Stimulated activated CD8-positive, alpha-beta memory T cell treated with anti-CD3 and anti-CD28 coated beads, Interleukin-4, amount 100 ng/mL, for 4 hours (primary cell): ENCODE measurements at places on chromosomes 3 and 15.

GRCh38 chr3:35900079-35900478, 260.8 kb downstream of the ARPP21 start:
- DNase-seq: no peak

DNA sequence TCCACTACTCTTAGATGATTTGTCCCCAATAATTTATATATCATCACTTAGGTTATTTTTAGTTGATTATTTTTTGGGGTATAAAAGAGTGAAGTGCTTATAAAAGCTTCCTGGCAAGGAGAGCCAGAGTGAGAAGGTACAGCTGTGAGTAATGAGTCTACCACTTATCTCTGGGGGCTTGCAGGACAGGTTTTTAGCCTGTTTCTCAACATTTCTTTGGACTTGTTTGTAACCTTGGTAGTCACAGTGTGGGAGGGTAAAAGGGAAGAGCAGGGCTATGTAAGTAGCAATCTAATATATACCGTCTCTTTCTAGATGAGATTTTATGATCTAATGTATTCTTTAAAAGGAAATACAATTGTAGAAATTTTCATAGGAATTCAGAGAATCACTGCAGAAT, 321.3 kb upstream of the GOLIM4 start:
- DNase-seq: no peak

DNA sequence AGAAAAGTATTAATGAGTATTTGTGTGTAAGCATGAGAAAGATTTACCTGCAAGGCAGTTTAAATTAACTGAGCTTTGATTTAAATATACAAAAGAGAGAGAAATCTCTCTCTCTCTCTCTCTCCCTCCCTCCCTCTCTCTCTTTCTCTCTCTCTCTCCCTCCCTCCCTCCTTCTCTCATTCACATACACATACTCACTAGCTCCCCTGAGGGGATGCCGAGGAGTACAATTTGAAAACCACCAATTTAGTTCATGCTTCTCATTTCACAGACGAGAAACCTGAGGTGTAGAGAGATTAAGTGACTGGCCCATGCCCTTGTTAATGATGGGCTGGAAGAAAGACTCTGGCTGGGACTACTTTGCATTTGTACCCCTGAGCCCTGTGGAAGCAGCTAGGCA, 59.4 kb downstream of the MECOM start:
- DNase-seq: no peak

DNA sequence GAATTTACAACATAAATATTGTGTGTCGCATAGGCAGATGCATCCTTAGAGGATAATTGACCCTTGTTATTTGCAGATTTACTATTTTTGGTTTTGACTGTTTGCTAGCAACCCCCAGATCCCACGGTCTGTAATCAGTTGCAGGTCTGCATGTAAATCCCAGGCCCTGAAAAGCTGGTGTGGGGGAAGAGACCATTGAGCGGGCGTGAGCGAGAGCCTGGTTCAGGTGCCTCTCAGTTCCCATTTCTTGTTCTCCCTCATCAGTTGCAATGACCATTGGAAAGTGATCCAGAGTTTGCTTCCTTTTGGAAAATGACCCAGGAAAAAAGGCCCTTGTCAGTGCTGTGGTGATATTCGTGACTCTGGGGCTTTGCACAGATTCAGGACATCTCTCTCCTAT, 238.9 kb downstream of the UACA start:
- no peak for DNase-seq

DNA sequence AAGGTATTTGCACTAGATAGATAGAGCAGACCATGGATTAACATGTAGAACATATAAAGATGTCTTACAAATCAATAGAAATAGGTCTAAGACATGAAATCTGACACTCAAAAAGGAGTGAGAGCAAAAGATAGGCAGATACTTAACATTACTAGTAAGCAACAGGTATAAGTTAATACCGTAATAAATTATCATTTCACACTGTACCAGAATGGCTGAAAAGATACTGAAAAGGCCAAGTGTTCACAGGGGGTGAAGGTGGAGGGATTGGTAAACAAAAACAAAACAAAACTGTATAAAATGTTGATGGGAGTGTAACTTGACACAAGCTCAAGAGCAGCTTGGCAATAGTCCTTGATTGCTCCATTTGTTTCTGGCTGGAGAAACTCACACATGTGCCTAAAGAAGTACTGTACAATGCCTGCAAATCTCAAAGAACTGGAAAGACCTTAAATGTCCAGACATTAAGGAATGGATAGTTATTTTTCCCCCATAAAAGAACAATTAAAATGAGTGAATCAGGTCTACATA, 3.5 kb downstream of the NSMCE3 start:
- DNase-seq: no peak

DNA sequence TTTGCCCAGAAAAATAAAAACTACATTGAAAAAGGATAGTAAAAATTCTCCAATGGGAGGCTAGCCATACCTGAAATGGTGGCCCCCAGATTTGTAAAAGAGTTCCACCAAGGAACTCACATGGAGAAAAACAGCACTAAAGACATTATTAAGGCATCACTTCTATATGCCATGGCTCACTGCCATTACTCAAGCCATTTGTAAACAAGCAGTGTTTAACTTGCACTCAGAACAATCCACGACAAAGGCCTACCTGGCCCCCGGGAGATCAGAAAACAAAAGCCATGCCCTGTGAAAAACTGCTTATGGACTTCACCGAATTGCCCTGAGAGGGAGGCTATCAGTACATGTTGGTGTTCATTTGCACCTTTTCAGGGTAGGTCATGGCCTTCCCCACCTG, 19.6 kb downstream of the CCR8 start:
- DNase-seq: no peak

DNA sequence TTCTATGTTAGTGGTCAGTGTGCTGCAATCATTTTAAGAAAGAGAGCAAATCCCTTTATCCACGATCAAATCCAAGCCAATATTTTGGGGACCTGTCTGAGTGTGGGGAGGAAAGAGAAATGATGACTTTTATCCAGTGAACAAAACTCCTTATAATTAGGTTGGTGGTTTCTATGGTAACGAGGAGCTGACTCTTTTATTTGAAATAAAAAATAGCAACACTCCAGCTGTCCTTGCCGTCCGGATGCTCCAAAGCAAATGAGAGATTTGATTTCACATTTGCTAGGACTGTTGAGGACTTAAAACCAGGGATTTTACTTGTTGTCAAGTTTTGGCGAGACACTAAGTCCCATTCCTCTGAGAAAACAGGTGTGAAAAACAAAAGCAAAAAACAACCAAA, 154.0 kb upstream of the PRICKLE2 start:
- DNase-seq: no peak

DNA sequence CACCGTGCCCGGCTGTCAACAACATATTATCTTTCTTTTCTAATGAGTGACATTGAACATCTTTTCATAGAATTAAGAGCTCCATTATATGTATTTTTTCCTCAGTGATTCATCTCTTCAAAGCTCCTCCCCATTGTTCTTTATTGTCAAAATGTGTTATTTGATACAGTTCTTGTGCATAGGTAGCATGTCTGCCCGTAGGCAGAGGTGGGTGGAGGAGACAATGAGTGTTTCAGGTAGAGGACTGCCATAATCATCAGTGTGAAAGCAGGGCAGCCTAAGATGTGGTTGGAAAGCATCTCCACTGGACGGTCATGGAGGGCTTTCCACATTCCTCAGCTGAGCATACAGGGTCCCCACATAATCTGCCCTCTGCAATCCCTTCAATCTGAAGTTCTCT, 452.0 kb upstream of the MCTP2 start:
- no peak for DNase-seq

GRCh38 chr15:45401665-45402161, 23.4 kb upstream of the GATM start:
- DNase-seq: no peak

GRCh38 chr3:46517016-46517783, 19.4 kb downstream of the RTP3 start:
- no peak for DNase-seq
